Brain (organoid and tissue), 16 donors: ENCODE measurements at places on chromosomes 4 and X. TPM values are rescaled to one million over a fixed set of nuclear protein-coding genes. Genes with fewer than 3 reads are reported as not detected.

Gene CXCL3
- not detected for polyA plus RNA-seq

Gene TBC1D9
- polyA plus RNA-seq, result 9.5 TPM

Gene NPY1R
- polyA plus RNA-seq, result 0.64 TPM

Gene SAP30
- polyA plus RNA-seq, result 20.8 TPM

Gene MAGEA9B
- not detected for polyA plus RNA-seq

Gene CBR4
- 3.1 TPM for polyA plus RNA-seq

Gene CDKL2
- polyA plus RNA-seq, result 1.6 TPM

Gene DKK2
- polyA plus RNA-seq, result 0.64 TPM

Gene CCNQ
- polyA plus RNA-seq, result 32.1 TPM

Gene INPP4B
- 0.56 TPM for polyA plus RNA-seq

Gene USP53
- 0.58 TPM for polyA plus RNA-seq

Gene MAGEB17
- polyA plus RNA-seq, result not detected

Gene DRP2
- 0.92 TPM for polyA plus RNA-seq

Gene KIF4A
- polyA plus RNA-seq, result 20.3 TPM

Gene BTC
- polyA plus RNA-seq, result not detected

Gene MAGEB18
- polyA plus RNA-seq, result not detected

Gene RAB40A
- 0.42 TPM for polyA plus RNA-seq

Gene MORC4
- polyA plus RNA-seq, result 4.5 TPM

Gene PNMA3
- polyA plus RNA-seq, result 16.7 TPM

Gene HGFAC
- polyA plus RNA-seq, result 0.88 TPM

Gene IGSF1
- 3.0 TPM for polyA plus RNA-seq

Gene PRICKLE3
- 2.1 TPM for polyA plus RNA-seq

Gene RBM47
- polyA plus RNA-seq, result 0.97 TPM

Gene GAGE12J
- not detected for polyA plus RNA-seq

Gene S100G
- polyA plus RNA-seq, result not detected

Gene NWD2
- polyA plus RNA-seq, result 0.20 TPM

Gene ASMT
- not detected for polyA plus RNA-seq

Gene ERAS
- 0.75 TPM for polyA plus RNA-seq

Gene MAGEC2
- polyA plus RNA-seq, result 4.9 TPM

Gene USP17L22
- polyA plus RNA-seq, result not detected

Gene SLC2A9
- polyA plus RNA-seq, result 5.2 TPM

Gene SLC10A4
- polyA plus RNA-seq, result 14.5 TPM

Gene GALNTL6
- polyA plus RNA-seq, result 0.12 TPM

Gene MUC7
- not detected for polyA plus RNA-seq

Gene PPP4R3C
- polyA plus RNA-seq, result not detected

Gene C1QTNF7
- polyA plus RNA-seq, result 0.22 TPM

Gene RTL5
- polyA plus RNA-seq, result 38.0 TPM

Gene PAGE5
- polyA plus RNA-seq, result not detected

Gene NHSL2
- polyA plus RNA-seq, result 1.1 TPM

Gene CACNA1F
- 1.4 TPM for polyA plus RNA-seq

Gene SSX3
- not detected for polyA plus RNA-seq

Gene FAM9C
- not detected for polyA plus RNA-seq

Gene BBS7
- 6.0 TPM for polyA plus RNA-seq

Gene LNX1
- 6.6 TPM for polyA plus RNA-seq

Gene POF1B
- not detected for polyA plus RNA-seq

Gene BST1
- polyA plus RNA-seq, result 1.7 TPM

Gene GAGE13
- not detected for polyA plus RNA-seq

Gene CFAP299
- polyA plus RNA-seq, result not detected

Gene TMSB4X
- 3,699 TPM for polyA plus RNA-seq

Gene TBC1D14
- polyA plus RNA-seq, result 56.0 TPM
